A549 treated with DMSO at 1 μM for 4 hours (cell line): ENCODE measurements at places on chromosomes 2 and 18. TPM values are rescaled to one million over a fixed set of nuclear protein-coding genes. Genes with fewer than 3 reads are reported as not detected.

The ABCG5 gene
- total RNA-seq: not detected in 5 replicates

The BUB1 gene
- total RNA-seq: 40.2 to 51.4 TPM (median 49.8 TPM) in 5 replicates

The CNTNAP5 gene
- total RNA-seq: not detected in 5 replicates

The MC2R gene
- not detected in 5 replicates for total RNA-seq

The FKBP1B gene
- total RNA-seq: 8.8 to 9.6 TPM (median 9.4 TPM) in 5 replicates

The AMER3 gene
- total RNA-seq: not detected in 5 replicates

The NMUR1 gene
- total RNA-seq: 0.04 TPM in 1 of 5 replicates, not detected in the others

The MRO gene
- 0.09 to 0.36 TPM (median 0.25 TPM) in 5 replicates for total RNA-seq

The TTR gene
- 0.16 to 0.41 TPM in 2 of 5 replicates, not detected in the others for total RNA-seq

The CLHC1 gene
- total RNA-seq: 1.4 to 2.6 TPM (median 2.4 TPM) in 5 replicates

The TEX44 gene
- not detected in 5 replicates for total RNA-seq

The LYPD1 gene
- 15.1 to 20.5 TPM (median 18.2 TPM) in 5 replicates for total RNA-seq

The C1QL2 gene
- total RNA-seq: 0.14 to 0.21 TPM (median 0.14 TPM) in 4 of 5 replicates, not detected in the other

The SLC4A3 gene
- total RNA-seq: 2.8 to 3.6 TPM (median 2.8 TPM) in 5 replicates

The PLA2R1 gene
- 1.8 to 3.8 TPM (median 2.5 TPM) in 5 replicates for total RNA-seq

The SP100 gene
- total RNA-seq: 28.2 to 36.6 TPM (median 30.6 TPM) in 5 replicates

The OBSL1 gene
- total RNA-seq: 17.7 to 24.2 TPM (median 20.1 TPM) in 5 replicates

The SUMO1 gene
- total RNA-seq: 136 to 182 TPM (median 149 TPM) in 5 replicates
